Transverse colon (tissue), 4 donors: ENCODE measurements at places on chromosomes 1 and 21. TPM values are rescaled to one million over a fixed set of nuclear protein-coding genes. Genes with fewer than 3 reads are reported as not detected.

DNA sequence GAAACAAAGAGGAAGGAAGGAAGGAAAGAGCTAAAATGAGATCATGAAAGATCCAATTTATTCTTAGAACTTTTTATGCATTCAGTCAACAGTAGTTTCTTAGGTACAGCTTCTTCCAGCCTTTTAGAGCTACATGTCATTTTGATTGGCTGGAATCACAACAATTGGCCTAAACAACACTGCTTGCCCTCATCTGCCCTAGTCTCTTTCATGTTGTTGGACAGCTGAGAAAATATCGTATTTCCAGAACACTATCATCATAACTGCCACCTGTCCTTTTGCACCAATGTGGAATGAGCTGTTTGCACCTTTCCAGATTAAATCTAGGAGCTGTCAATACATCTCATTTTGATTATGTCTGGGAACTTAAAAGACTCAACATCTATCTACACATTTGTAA, 161.7 kb downstream of the TGFBR3 start:
- no peaks in the 10 kb centered on the region for H3K27me3 ChIP-seq
- peaks cover 6% of the 10 kb centered on the region for H3K4me1 ChIP-seq
- H3K36me3 ChIP-seq, result no peaks in the 10 kb centered on the region

DNA sequence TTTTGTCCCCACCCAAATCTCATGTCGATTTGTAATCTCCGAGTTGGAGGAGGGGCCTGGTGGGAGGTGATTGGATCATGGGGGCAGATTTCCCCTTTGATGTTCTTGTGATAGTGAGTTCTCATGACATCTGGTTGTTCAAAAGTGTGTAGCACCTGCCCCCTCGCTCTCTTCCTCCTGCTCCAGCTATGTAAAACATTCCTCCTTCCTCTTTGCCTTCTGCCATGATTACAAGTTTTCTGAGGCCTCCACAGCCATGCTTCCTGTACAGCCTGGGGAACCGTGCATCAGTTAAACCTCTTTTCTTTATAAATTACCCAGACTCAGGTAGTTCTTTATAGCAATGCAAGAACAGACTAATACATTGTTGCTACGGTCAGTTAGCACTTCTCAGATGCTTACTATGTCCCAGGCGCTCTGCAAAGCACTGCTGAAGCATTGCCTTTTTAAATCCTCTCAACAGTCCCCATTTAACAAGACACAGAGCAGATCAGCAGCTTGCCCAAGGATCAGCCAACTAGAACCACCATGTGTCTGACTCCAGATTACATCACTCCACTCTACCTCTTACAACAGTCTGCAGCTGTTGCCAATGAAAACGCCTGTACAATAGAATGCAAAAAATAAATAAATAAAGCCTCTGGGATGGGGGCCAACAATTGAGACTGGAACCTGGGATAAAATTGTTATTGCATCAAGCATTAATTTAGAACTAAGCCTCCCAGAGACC, 52.4 kb upstream of the USP1 start:
- no peaks in the 10 kb centered on the region for H3K27me3 ChIP-seq
- H3K4me1 ChIP-seq, result no peaks in the 10 kb centered on the region
- no peaks in the 10 kb centered on the region for H3K36me3 ChIP-seq
- no peak for DNase-seq
- H3K27ac ChIP-seq, result no peak overlapping the region

DNA sequence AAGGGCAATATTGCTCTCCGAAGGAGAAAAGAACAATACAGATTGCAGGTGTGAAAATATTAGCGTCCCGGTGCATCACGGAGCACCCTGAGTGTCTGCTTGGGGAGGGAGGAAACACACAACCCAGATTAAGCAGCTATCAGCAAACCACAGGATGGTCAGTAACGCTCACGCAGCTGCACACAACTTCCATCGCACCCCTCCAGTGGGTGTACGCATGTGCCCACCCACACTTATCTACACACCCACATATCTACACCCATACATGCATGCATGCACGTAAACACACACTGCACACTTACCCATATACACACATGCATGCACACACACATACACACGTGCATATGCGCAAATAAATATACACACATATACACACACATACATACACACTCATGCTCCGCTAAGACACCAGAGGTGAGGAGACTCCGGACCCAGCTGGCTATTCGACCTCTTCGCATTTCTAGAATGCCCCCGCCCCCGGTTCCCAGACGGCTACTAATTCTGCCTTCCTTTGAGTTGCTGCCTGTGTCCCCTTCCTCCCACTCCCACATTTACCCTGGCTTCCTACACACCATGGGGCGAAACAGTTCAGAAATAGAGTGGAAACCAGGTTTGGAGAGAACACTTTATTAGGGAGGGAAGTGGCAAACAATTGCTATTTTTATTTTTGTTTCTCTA, 26.2 kb downstream of the ITPKB start:
- DNase-seq, result no peak
- H3K4me3 ChIP-seq, result no peak overlapping the region
- H3K27me3 ChIP-seq, result no peaks in the 10 kb centered on the region
- peak overlapping the region; percentile 55 for H3K27ac ChIP-seq

DNA sequence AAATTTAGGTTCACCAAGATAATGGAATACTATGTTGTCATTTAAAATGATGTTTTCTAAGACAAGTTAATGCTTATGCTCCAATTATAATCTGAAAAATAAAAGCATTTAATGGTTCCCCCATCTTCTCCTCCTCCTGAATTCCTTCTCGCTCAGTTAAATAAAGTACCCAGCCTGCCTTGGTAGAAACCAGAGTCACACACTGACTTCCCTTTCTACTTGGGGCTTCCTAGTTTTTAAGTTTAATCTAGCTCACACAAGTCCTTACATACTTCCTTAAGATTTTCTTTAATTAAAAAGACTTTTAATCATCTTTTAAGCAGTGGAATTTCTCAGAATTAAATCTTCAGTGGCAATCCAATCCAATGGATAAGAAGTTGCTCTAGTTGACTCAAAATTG, 32.9 kb downstream of the CD58 start:
- no peak overlapping the region for H3K4me3 ChIP-seq
- no peaks in the 10 kb centered on the region for H3K27me3 ChIP-seq
- peaks cover 26% of the 10 kb centered on the region for H3K36me3 ChIP-seq
- DNase-seq, result no peak

GRCh38 chr1:3533067-3534048, 78.0 kb downstream of the MEGF6 start:
- no peaks in the 10 kb centered on the region for H3K36me3 ChIP-seq
- no peak overlapping the region for H3K27ac ChIP-seq
- H3K4me3 ChIP-seq, result no peak overlapping the region
- peaks cover 16% of the 10 kb centered on the region for H3K4me1 ChIP-seq
- peaks cover 3% of the 10 kb centered on the region for H3K27me3 ChIP-seq

The NEGR1 gene
- 10.0 TPM for total RNA-seq

The G0S2 gene
- 8.2 TPM for total RNA-seq

The LTN1 gene
- total RNA-seq, result 29.2 TPM

The LRRIQ3 gene
- not detected for total RNA-seq

The GUCA2A gene
- total RNA-seq, result 1,776 TPM

The F13B gene
- total RNA-seq, result not detected
